Hypothalamus (tissue), 51 donors: ENCODE measurements at places on chromosomes 11 and 22.

GRCh38 chr22:45233827-45234226 lies 6.9 kb downstream of the KIAA0930 start:
- no peak for DNase-seq

DNA sequence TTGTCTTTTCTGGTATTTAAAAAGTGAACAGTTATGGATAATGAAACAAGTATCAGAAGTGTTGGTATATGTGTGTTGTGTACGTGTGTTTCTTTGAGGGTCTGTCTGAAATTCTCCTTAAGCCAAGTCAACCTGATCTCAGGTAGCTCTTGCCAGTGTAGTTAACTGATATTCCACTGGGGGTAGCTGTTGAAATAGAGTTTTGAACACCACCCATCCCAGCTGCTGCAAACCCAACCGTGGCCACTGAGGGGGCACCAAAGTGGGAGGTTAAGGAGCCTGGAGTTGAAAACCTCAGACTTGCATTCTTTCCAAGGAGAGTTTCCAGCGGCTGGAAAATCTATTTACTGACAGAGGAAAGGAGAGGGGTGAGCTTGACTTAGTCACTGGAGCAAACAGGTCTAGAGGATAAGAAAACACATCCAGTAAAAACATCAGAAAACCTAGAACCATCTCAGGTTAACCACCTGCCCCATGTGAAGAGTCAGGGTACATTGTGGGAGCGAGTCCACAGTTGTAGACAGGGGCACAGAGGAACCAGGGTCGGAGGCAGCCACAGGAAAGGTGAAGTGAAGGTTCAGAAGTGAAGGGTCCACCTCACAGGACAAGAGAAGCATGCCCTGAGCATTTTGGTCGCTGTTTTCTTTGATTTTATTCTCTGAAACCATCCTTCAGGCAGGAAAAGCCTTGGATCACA lies 8.8 kb upstream of the CUL5 start:
- DNase-seq, result no peak

GRCh38 chr11:33545931-33546330 lies 154.7 kb downstream of the C11orf91 start:
- DNase-seq, result no peak

DNA sequence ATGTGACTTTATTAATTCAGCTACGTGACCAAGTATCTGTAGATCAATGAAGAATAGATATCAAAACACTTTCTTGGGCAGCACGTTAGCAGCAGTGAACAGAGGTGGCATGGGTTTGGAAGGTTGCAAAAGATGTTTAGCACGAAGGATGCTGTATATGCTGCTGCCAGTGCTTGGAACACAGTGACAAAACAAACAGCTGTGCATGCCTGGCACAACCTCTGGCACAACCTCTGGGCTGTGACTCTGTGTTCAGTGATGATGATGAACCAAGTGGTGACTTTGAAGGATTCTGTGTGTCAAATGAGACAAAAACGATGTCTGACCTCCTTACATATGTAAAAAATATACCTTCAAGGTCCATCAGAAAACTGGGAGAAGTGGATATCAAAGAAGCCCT lies 104.7 kb downstream of the TBC1D22A start:
- DNase-seq, result no peak

- no peak for DNase-seq
Observed at GRCh38 chr11:87604350-87604749, 566.6 kb downstream of the TMEM135 start.

- DNase-seq, result no peak
Observed at GRCh38 chr22:22579869-22580604, 21.0 kb upstream of the PRAME start.

- no peak for DNase-seq
Observed at GRCh38 chr22:39362271-39362670, 12.5 kb downstream of the SYNGR1 start.

DNA sequence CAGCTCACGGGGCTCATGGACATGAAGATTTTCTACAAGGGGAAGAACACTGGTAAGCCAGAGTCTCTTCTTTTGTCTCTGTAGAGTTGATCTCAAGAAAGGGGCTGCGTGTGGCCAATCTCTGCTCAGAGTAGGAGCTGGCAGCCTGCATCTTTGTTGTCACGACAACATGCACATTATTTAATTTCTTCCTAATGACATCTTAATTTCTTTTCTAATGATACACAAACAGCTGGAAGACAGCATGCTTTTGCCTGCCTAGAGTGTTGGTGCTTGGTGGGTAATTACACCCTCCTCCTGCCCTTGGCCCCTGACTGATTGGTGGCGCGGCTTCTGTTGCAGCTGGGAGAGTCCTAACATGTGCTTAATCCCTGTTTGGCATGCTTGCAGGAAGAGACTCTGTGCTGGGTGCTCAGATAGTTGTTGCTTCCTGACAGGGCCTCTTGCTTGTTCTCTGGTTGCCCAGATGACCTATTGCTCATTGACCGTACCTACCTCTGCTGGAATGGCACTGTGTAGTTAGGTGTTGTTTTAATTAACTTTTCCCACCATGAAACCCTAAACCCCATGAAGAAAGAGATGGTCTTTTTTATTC lies 106.9 kb upstream of the SORL1-AS1 start:
- no peak for DNase-seq

DNA sequence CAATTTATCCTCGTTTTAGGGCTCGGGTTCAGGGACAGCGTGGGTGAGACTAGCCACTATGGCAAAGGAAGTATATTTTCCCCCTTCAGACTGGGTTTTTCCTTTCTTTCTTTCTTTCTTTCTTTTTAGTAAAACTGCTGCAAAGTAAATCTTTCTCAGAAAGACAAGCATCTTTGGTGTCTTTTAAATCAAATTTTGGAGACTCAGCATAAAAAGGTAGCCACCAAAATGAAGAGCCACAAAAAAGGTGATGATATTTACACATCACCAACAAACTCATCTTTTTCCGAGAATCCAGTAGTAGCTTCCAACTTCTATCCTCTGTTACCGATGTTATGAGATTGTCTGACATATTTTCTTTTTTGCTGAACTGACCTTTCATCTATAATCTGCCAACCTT lies 88.6 kb downstream of the MPPED2 start:
- no peak for DNase-seq

- no peak for DNase-seq
Observed at GRCh38 chr22:28369854-28370253, 309.8 kb downstream of the TTC28 start.

DNA sequence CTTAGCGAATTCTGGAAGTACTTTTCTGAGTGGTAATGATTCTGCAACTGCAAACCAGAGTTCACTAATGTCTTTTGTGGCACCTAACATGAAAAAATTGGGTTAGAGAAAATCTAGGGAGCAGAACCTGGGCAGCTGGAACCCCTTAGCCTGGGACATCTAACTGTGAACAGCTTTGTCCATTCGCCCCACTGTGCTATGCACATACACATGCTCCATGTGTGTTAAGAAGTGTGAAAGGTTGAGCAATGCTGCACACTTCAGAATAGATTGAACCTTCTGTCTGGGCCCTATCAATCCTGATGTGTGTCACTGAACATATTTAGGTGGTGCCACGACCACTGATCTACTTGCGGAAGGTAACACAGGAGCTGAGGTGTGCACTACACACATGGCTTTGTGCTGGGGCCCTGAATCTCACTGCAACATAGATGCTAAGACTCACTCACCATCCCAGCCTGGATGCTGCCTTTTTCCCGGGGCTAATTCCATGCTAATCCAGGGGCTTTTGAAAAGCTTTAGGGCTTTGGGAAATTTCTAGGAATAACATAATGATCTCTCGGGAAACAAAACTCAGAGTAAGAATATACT lies 976.2 kb downstream of the NTM start:
- no peak for DNase-seq

DNA sequence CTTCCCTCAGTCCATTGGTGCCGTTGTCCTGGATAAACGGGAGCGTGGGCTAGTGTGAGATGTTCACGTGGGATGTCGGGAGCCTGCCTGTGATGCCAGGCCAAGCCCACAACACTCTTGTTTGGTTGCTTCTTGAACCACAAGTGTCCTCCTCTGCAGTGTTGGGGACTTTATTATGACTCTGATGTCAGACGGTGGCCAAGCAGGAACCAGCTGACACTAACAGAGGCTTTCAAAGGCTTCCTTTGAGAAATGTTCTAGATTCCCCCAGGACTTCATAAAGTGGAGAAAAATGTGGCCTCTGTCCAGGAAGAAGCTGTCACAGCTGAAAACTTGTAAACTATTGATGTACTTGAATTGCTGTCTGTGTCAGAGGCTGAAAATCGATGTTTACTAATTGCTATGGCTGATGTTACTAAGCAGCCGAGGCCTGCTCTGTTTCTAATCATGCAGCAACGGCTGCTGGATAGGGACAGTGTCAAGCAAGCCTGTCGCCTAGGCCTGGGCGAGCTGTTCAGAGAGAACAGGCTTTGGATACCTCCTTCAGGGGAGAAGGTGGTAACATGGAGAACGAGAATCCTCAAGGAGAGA lies 131.7 kb downstream of the TBC1D22A start:
- DNase-seq, result no peak

GRCh38 chr11:64723117-64723906 lies at the start of gene NRXN2:
Gene NRXN2 (minus strand): TSS chr11:64723197. CDS start chr11:64713699, 9,498 bp downstream.
- DNase-seq, result no peak

DNA sequence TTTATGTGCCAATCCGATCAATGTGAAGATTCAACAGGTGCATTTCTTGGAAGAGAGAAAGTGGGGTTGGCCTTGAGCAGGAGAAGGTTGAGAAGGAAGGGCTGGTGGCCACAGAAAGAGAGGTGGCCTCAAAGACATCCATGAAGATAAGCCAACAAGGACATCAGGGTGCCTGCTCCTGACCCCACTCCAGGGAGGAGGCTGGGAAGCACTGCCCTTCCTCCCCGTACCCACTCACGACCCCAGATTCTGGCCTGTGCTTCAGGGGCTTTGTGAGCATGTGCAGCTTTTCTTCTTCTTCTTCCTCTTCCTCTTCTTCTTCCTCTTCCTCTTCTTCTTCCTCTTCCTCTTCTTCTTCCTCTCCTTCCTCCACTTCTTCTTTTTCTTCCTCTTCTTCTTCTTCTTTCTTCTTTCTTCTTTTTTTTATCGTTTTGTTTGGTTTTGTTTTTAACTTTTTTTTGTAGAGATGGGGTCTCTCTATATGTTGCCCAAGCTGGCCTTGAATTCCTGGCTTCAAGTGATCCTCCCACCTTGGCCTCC lies 30.3 kb downstream of the DKK3 start:
- DNase-seq, result no peak

DNA sequence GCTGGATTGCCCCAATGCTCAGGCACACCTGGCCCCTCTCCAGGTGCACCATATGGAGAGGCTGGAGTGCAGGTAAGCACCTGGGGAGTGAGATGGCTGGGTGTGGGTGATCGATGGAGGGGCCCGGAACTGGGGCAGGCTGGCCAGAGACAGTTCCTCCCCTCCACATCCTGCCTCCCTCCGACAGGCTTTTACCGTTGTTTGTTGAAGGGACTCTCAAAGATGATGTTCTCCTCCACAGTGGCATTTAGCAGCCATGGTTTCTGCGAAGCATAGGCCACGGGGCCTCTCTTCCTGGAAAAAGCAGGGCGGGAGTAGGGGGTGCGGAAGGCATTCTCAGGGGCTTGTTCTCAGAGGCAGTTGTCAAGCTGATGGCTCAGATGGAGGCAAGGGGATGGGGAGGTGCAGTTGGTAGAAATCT lies 25.9 kb upstream of the KCNJ11 start:
- DNase-seq, result no peak

DNA sequence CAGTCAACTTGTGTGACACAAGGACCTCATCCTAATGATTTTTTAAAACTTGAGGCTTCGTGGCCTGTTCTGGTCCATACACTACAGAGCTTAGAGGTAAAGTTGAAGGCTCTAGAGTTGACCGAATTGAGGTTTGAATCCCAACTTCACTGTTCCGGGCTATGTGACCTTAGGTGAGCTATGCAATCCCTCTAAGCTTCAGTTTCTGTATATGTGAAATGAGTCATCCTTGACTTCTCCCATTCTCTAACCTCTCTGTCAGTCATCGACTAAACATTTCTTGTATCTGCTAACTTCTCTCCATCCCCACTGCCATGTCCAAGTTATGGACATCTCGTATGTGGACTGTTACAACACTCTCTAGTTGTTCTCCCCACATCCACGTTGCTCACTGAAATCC lies 178.2 kb upstream of the TMEM45B start:
- no peak for DNase-seq

DNA sequence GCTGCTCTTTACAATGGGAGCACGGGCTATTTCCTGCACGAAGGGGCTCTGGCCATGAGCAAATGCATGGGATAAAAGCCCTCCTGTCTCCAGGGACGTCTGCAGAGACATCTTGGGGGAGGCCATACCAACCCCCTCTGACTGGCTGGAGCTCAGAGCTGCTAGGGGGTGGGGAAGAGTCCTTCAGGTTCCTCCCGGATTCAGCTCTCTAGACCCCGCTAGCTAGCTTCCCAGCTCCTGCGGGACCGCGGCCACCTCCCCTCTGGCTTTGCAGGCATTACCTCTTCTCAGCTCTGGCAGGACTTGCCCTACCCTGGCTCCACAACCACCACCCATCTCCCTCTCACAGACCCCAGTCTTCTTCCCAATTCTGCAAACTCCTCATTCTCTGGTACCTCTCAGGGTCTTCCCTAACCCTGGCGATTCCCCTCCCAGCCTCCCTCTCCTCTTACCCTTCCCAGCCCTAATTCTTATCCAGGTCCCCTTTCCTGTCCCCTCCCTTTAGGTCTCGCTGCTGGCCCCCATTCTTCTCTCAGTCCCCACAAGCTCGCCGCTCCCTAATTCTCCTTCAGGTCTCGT lies 802 bp downstream of the SYT13 start:
- DNase-seq, result no peak

- DNase-seq, result peak; percentile 32
Observed at GRCh38 chr11:62402226-62402959, 16.4 kb upstream of the SCGB1A1 start.

DNA sequence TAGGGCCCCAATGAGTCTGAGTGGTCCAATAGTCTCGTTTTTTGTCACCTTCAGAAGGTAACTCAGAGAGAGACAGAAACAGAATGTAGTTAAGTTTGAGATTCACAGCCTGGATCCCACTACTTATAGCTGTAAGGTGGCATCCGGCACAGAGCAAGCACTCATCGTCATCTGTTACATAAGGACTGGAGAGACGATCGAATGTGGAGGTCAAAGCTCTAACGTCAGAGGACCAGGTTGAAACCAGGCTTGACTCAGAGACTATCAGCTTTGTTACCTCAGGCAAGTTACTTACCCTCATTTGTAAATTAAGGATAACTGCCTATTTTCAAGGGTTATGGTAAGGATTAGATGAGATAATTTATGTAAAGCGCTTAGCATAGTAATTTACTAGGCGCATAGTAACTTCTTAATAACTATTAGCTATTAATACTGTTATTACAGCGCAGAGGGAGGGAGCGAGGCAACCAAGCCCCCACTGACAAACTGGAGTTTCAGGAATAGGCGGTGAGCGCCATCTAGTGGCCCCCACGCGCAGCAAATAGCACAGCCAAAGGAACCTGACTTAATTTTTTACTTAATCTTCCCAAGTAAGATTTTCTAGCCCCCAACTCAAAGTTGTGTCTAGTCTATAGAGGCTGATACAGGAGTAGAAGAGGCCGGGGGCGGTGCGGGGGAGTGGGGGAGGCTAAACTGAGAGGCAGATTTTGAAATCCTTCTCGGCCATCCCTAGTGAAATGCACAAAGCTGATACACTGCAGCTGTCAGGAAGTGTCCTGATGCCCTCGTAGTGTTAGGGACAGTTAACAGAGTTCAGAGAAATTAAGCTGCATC lies 29.0 kb upstream of the API5 start:
- DNase-seq, result no peak
